Stimulated activated CD8-positive, alpha-beta memory T cell treated with anti-CD3 and anti-CD28 coated beads, Interleukin-7, amount 100 ng/mL, for 1 hour (primary cell): ENCODE measurements at places on chromosomes 1 and 21.

- no peak for DNase-seq
These were observed 59.2 kb downstream of the ABCA4 start for GRCh38 chr1:94061513-94062443.

DNA sequence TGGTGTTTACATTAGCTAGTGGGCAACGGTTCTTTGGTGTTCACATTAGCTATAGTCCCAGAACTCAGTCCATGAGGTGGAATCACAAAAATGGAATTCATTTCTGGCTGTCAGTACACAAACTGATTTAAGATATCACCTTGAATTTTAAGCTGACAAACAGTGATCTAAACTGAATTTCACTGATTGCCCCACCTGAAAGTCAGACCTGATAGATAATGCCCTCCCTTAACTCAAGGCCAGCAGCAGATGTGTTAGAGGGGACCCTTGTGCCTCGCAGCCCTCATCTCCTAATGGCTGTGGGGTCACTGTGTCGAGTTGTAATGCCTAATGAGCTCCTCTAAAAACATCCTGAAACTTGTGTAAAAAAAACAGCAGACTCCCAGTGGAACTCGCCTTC lies 8.6 kb downstream of the ARF1 start:
- DNase-seq = no peak

DNA sequence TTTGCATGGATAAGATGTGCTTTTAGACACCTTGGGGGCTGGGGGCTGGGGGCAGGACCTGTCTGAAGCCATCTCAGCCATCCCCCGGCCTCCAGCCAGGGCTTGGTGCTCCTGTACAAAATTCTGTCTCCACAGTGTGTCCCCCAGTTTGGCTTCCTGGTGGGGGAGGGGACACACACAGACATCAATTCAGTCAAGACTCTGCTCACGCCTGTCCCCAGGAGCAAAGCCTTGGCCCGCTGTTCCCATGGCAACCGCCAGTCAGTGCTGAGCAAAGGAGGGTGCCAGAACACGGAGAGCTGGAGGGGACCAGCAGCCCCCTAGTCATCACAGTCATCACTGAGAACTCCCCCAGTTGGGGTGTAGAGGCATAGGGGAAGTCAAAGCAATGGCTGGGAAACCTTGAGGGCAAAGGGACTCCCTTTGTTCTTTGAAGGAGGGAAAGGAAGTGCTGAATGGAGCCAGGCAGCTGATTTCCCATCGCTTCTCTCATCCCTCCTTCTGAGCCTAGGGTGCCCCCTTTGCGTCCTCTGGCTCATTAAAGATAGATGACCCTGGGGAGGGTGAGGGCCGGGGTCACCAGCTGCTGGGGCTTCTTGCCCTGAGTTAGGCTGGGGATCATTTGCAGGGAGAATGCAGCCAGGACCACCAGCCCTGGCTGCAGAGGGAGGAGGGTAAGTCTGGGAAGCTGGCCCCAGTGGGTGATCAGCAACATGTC lies 134.9 kb upstream of the IPO9 start:
- no peak for DNase-seq

- no peak for DNase-seq
These were observed 281.5 kb upstream of the VAMP3 start for GRCh38 chr1:7489586-7489985.

GRCh38 chr1:97780884-97781283 lies 139.9 kb downstream of the DPYD start:
- no peak for DNase-seq

GRCh38 chr1:218324226-218324580 lies 20.9 kb upstream of the TGFB2 start:
- no peak for DNase-seq

DNA sequence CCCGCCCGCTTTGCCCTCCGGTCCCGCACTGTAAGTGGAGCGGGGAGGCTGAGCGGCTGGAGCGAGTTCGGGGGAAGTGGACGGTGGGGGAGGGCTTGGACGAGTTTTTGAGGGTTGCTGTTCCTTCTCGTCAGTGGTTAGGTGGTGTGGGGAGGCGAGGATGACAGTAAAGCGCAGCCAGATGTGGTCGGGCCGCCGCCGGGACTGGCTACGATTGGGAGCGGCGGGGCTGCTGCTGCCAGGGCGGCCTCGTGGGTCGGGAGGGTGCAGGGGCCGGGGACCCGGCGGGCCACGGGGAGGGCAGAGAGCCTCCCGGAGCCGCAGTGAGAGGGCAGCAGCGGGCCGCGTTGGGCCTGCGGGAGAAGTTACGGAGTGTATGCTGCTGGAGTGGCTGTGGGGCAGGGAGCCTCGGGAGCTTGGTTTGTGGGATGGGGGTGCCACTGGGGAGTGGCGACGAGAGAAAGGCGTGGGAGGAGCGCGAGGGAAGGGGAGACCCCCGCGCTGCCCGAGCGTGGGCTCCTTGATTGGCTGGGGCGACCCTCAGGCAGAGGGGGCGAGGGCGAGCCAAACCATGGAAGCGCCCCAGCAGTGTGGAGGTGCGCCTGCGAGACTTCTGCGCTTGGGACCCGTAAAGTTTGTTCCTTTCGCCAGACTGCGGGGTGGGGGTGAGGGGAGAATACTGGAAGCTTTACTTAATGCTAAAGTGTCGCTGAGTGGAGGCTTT lies 2.1 kb downstream of the ADGRL2 start:
- DNase-seq = no peak

GRCh38 chr1:24578846-24579245 lies 23.0 kb downstream of the NCMAP start:
- no peak for DNase-seq

- DNase-seq = peak; percentile 29
These were observed at the start of gene RPS6KA1 for GRCh38 chr1:26529655-26530409. Gene RPS6KA1, plus strand, starts transcription at chr1:26529761. Its CDS starts 160 bp downstream, at chr1:26529921.

DNA sequence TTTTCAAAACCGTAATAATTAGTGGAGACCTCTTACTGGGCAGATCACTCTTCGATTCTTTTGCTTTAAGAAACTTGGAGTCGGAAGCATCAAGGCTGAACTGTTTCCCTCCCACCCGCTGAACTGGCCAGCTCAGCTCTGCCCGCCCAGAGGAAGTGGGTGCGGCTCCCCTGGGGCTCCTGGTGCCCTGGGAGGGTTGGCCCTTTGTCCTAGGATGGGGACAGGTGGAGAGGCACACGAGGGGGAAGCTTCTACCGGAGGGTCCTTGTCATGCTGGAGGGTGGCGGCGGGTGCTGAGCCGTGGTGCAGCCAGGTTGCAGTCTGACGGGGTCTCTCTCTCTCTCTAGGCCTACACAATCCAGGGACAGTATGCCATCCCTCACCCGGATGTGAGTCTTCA lies 64.3 kb upstream of the COL6A1 start:
- DNase-seq = no peak

GRCh38 chr1:41483001-41483850 lies 1.3 kb downstream of the EDN2 start:
- no peak for DNase-seq

DNA sequence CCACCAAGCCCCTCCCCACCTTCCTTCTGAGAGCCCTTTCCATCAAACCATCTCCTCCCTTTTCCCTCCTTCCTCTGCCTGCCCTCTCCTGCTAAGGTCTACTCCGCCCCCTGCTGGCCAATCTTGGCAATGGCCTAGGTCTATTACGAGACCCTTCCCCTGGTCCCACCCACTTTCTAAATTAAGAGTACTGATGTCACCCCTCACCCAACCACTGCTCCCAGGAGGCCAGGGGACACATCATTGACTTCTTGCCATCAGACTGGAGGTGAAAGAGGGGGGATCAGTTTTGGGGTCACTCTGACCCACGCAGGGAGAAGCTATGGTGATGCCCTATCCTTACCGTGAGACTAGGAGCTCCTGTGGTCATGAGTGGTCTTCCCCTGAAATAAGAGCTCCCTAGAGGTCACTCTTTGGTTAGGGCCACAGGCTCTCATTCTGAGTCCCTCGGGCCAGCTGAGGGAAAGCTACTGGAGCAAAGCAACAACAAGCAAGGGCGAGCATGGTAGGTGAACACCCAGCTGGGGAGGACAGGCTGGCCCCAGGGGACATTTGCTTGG lies 34.6 kb upstream of the S100A7 start:
- DNase-seq = peak; percentile 16

DNA sequence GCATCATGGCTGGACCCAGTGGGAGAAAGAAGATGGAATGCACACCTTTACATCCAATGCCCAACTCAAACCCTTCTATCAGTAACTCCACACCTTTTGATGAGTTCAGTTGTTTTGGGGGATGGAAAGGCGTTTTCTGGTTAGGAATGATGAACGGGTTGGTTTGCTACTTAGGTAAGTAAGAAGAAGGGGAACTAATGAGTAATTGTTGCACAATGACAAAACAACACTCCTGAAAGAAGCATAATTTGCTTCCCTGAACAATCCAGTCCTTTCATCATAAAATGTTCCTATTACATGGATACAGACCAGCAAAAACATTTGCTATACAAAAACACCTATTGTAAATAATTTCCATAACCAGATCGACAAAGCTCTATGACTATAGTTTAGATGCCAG lies 35.9 kb upstream of the NFIA start:
- DNase-seq = no peak

- DNase-seq = no peak
These were observed 16.4 kb downstream of the TP73 start for GRCh38 chr1:3668585-3669300.

GRCh38 chr1:209886219-209886536 lies 51.8 kb upstream of the SYT14 start:
- DNase-seq = no peak

DNA sequence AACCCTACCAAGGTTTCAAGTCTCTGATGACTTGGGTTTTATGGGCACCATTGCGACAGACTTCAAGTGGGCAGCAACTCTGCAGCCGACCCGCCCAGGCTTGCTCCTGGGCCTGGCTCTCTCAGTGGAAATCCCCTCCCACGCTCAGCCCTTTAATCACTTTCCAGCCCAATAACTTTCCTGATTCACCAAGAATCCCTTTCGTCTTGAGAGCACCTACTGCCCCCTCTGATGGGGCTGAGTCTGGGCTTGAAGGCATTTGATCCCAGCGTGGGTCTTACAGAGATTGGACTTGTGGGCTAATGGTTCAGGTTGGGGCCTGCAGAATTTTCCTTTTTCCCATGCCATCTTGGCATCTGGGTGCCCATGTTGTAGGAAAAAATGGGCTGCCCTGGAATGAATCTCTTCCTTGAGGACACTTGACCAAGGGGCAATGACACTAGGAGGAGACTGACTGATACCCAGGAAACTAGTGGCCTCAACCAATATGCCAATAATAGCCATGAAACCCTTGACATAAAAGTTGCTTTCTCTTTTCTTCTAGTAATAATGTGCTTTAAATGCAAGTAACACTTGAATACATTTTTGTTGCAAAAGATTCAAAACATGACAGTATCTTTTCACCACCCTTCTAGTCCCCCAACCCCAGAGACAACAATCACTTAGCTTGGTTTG lies 7.8 kb upstream of the PHLDA3 start:
- DNase-seq = no peak

- DNase-seq = no peak
These were observed 417.7 kb downstream of the SIPA1L2 start for GRCh38 chr1:232212253-232212652.

GRCh38 chr1:29254346-29254745 lies 18.0 kb downstream of the PTPRU start:
- no peak for DNase-seq

DNA sequence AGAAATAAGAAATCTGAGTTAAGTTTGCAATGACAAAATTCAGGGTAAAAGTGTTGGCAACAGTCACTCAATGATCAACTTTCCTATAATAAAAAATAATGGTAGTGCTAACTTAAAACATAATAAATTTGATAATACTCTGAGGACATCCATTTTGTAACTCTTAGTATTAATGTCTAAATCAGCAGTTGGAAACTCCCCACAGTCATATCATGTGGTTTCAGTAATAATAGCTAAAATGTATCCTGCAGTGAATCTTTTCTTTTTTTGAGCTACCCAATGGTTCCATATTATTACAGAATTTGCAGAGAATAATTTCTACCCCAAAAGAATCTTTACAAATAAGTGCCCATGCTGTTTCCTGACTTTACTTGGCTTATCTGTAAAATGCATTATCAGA lies 286.7 kb downstream of the PTPRC start:
- DNase-seq = no peak

- DNase-seq = no peak
These were observed 17.3 kb downstream of the ZFYVE9 start for GRCh38 chr1:52159033-52159789.

GRCh38 chr1:245896258-245896657 lies 610.8 kb downstream of the SMYD3 start:
- DNase-seq = no peak

DNA sequence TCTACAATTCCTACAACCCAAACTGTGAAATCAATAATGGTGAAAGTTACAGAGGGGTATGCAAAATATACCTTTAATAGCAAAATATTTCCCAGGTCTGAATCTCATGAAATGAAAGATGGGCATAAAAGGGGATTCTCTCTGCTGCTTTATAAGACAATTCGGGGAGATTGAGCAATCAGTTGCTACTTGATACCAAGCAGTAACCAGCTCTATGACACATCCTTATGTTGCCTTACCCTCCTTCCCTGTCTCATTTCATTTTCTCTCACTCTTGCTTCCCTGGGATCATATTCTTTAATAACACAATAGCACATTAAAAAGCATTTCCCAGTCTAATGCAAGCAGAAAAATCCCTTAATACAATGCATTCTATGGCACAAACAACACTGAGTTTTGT lies 29.0 kb downstream of the ZSWIM5 start:
- DNase-seq = no peak

DNA sequence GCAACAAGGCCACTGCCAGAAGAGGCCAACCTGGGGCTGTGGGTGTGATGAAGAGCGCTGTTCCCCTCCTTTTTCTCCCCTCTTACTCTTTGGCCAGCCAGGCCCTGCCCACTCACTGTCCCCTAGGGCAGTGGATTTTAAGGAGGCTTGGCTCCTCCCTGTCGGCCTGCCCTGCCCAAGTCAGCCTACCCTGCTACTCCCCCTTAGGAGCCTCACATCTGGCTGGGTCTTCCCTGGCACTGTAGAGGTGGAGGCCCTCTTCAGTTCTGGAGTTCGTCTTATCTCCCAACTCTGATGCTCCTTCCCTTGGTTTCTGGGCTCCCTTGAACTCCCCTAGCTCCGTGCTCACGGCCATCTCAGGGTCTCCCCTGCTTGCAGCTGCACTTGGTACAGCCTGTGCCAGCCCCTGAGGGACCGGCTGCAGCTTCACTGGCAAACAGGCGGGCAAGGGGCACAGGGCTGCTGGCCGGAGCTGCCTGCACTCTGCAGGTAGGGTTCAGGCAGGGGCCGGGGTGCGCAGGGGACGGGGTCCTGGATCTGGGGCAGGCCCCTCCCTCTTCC lies 4.0 kb downstream of the AMPD2 start:
- DNase-seq = no peak

- no peak for DNase-seq
These were observed at the start of gene ARTN for GRCh38 chr1:43933386-43934100. Gene ARTN, plus strand, starts transcription at chr1:43933801. Its CDS starts 1,856 bp downstream, at chr1:43935657.
